ENCODE measurements at places on chromosomes 3 and 15.
A peak's percentile ranks its signal among the peaks of the same experiment; 100 is the strongest.

- no peak for DNase-seq
Measured at GRCh38 chr3:38805765-38806386, 10.1 kb downstream of the SCN10A start.

- peak; percentile 26 for DNase-seq
Measured at GRCh38 chr3:128383316-128384235, 83.1 kb downstream of the DNAJB8 start.

DNA sequence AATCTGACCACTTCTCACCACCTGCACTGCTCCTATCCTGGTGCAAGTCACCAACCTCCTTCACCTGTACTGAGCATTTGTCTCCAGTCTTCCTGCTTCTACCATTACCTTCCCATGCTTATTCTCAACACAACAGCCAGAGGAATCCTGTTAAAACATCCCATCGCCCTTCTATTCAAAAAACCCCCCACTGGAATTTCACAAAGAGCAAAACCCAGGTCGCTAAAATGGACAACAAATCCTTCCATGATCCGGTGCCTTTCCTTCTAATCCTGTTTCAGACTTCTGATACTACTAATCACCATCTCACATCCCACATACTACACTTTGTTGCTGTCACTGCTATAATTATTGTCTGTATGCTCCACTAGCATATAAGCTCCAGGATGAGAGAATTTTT is 85.2 kb downstream of the ERC2 start:
- no peak for DNase-seq

- DNase-seq, result no peak
Measured at GRCh38 chr15:66650433-66650832, 51.6 kb upstream of the SMAD6 start.

DNA sequence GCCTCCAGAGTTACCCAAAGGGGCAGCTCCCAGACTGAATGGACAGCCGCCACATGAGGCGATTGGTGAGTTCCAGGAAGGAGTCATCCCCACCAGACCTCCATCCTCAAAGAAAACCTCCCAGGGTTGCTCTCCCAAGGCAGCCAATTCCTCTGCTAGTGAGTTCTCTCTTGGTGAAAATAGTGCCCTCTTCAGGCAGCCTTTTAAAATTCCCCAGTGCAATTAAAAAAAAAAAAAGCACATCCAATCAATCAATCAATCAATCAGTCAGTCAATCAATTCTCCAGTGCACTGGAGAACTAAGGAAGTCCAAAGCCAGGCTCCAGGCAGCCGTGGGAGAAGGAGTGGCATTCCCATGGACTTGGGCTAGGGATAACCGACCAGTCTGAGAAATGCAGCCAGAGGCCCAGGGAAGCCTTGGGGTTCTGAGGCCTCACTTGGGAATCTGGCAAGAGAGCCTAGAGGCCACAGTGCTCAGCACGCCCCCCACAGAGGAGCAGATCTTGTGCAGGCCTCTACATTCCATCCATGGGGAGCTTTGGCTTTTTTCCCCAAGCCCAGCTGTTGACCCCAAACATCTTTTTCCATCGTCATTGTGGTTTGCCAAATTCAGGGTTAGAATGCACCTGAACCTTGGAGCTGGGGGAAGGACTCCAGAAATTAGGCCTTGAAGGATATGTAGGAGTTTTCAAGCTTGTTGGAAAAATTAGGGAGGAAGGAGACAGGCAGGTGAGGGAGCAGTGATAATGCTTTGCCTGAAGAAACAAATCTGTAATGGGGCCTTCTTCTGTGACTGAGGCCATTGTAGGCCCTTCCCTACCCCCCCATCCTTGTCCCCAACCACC is 4.8 kb downstream of the PAQR5 start:
- DNase-seq, result no peak

DNA sequence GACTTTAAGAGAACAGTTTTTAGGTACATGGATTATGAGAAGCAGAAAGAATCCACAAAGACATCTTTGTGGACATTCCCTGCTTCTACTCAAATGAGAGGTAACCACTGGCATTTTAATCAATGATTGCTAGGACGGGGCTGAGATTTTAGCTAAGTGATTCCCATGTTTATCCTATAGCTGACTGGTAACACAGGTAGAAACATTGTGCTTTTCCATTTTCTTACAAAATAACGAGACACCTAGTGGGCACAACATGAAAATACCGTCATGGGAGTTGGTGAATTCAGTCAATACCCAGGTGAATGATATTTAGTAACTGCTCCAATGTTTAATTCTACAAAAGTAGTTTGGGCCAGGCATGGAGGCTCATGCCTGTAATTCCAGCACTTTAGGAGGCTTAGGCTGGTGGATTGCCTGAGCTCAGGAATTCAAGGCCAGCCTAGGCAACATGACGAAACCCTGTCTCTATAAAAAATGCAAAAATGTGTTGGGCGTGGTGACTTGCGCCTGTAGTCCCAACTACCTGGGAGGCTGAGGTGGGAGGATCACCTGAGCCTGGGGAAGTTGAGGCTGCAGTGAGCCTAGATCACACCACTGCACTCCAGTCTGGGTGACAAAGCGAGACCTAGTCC is 37.2 kb upstream of the DENND4A start:
- no peak for DNase-seq

DNA sequence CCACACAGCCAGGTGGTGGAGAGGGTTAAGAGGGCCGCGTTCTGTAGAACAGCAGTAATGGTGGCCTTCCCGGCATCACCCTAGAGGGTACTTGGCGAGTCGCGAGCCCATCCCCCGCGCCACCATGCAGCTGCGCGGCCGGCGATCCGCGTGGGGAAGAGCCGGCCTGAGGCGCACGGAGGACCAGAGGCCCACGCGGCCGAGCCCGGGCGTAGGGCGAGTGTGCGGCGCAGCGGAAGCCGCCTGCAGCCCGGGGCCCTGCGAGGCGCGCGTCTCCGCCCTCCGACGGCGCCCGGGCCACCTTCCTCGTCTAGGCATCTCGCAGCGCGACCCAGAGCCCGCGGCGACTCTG is 423 bp downstream of the TKT start:
- DNase-seq, result no peak

DNA sequence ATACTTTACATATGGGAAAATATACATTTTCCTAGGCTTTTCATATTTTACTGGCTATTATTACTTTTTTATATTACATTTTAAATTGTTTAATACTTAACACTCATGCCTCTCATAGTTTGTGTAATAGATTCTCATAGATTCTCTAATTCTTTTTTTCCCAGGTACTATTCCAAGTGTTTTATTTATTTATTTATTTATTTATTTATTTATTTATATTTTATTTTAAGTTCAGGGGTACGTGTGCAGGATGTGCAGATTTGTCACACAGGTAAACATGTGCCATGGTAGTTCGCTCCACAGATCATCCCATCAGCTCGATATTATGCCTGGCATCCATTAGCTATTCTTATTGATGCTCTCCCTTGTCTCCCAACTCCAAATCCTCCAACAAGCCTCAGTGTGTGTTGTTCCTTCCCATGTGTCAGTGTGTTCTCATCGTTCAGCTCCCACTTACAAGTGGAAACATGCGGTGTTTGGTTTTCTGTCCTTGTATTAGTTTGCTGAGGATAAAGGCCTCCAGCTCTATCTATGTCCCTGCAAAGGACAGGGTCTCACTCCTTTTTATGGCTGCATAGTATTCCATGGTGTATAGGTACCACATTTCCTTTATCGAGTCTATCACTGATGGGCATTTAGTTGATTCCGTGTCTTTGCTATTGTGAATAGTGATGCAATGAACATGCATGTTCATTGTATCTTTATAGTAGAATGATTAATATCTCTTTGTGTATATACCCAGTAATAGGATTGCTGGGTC is 205.4 kb upstream of the P2RY1 start:
- no peak for DNase-seq

DNA sequence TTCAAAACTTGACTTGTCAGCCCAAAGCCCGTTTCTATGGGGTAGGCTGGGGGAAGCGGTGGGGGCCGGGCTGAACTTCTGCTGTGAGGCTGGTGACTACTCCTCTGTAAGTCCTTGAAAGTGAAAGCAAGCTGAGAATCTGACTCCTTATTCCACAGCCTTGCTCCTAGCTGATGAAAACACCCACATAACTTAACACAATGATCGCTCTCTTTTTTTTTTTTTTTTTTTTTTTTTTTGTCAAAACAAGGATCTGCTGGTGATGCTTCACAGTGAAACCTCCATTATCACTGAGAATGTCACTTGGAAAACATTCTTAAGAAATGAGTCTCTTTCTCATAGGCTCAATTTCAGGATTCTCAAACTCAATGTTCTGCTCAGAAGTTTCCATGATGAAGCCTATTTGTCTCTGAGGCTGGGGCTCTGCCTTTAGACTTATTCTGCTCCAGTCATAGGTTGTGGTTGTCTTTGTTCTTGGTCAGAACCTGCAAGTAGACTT is 31.4 kb upstream of the TKT start:
- no peak for DNase-seq

- DNase-seq, result no peak
Measured at GRCh38 chr3:190746986-190747385, 115.5 kb downstream of the GMNC start.
